ENCODE measurements at places on chromosomes 3 and 15.

DNA sequence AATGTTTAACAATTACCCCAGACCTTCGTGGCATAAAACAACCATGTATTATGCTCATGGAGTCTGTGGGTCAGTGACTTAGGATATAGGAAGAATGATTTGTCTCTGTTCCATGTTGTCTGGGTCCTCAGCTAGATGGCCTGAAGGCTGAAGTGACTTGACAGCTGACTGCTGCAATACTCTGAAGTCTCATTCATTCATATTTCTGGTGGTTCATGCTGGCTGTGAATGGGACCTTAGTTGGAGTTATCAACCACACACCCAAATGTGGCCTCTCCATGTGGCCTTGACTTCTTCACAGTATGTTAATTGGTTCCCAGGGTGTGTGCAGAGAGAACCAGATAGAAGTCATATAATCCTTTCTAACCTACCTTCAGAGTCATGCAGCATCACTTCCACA, 145.1 kb upstream of the BFSP2 start:
- no peak for DNase-seq

GRCh38 chr3:81033185-81033584, 728.3 kb downstream of the GBE1 start:
- no peak for DNase-seq

DNA sequence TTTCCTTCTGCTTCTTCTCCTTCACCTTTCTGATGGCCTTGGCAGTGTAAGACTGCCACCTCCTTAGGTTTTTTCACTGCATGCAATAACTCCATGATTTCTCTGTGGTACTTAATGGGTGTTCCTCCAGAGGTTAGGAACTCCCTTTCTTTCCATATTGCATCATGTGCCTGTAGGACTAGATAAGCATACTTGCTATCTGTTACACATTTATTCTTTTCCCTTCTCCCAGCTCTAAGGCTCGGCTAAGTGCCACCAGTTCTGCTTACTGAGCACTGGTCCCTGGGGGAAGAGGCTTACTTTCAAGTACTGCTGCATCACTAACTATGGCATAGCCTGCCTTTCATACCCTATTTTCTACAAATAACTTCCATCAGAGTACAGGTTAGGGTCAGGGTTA, 351.8 kb downstream of the OTOL1 start:
- DNase-seq = no peak

DNA sequence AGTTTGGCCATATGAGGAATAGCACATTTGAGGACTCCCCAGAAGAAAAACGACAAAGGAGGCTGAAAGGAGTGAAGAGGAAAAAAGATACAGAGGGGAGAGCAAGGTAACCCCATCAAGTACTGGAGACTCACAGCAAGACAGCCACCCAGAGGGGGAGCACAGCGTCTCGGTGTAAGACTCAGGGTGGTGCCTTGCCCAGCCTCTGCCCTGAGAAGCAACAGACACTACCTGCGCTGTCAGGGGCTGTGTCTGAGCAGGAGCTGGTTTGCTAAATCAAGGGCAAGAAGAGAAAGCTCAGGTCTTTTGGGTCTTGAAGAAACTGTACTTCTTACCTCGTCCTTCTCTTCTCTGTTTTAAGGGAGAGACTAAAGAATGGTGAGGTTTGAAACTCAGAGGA, 27.9 kb downstream of the FBXO45 start:
- DNase-seq = no peak

- DNase-seq = no peak
Observed at GRCh38 chr3:151357463-151357850, 27.1 kb downstream of the P2RY12 start.

- DNase-seq = no peak
Observed at GRCh38 chr3:185709251-185709955, 115.4 kb downstream of the IGF2BP2 start.

GRCh38 chr15:29670998-29671981, 151.0 kb downstream of the TJP1 start:
- DNase-seq = no peak

- no peak for DNase-seq
Observed at GRCh38 chr15:80967451-80967850, 22.2 kb downstream of the MESD start.

DNA sequence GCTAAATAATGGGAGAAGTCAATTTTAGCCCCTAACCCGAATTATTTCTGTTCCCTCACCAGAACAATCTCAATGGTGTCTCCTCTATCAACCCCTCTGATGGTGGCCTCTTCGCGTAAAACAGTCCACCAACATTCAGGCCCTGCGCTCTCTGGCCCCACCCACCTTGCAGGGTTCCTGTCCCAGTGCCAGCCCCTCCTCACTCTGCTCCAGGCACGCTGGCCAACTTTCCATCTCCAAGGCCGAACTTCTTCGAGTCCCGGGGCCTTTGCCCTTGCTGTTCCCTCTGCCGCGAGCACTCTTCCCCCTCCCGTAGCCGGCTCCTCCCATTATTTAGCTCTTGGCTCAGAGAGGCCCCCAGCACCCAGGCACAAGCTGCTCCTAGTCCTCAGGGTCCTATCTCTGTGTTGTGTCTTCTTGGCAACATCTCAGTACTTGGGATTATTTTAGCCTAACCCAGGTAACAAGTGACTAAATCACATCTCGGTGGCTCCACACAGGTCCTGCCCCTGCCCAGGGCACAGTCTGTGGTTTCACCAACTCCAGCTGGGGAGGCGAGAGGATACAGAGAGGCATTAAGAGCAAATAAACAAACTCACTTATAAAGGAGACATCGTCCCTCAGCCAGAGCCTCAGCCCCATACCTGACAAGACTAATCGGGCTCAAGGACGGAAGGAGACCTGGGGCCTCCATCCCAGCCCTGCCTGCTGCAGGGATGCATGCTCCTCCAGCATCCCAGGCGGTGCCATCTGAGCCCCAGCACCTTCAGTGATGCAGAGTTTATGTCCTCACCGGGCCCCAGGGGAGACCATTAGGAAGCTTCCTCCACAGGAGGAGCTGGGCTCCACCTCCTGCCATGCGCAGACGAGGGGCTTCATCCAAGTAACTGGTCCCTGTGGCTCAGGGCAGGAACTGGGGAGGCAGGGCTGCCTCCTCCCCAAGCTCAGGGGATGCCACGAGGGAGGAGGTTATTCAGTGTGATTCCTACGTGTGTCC, 19.7 kb upstream of the IQSEC1 start:
- no peak for DNase-seq

DNA sequence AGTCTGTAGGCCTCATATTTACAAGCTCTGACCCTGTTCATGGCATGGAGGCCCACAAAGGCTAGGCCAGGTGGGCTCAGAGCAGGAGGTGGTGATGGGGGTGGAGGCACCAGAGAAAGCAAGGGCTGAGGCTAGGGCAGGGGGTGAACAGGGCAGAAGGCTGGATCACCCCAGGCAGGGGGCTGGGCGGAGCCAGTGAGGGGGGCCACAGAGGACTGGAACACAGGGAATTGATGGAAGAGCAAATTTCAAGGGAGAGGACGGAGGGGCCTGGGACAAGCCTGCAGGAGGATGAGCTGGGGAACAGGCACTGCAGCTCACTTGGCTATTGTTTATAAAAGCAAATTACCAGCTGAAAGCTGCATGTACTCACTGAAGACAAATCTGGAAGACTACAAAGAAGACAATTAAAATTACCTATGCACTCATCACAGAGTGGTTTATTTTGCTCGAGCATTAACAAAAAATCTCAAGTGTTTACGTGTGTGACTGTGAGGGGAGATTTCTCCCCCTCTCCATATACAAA, 11.0 kb downstream of the TNFAIP8L3 start:
- no peak for DNase-seq

- DNase-seq = no peak
Observed at GRCh38 chr3:104947943-104948342, 418.8 kb upstream of the ALCAM start.

DNA sequence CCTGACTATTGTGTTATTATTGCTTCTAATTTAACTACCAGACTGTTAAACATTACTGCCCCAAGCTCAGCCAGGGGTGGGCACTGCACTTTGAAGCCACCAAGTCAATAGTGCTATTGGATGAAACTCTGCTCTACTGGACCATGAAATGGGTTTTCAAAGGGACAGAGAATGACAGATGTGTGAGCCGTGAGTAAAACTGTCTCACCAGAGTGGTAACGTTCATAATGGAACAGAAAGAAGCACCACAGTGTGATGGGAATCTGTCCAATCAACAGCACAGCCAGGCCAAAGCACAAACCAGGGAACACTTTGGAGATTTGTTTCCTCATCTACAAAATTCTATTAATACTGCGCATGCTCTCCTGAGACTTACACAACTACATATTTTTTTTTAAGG, 171.8 kb upstream of the LPP start:
- peak; percentile 84 for DNase-seq

GRCh38 chr3:181956122-181956521, 244.4 kb downstream of the SOX2 start:
- DNase-seq = peak; percentile 25

GRCh38 chr15:31337352-31338031, 10.9 kb downstream of the KLF13 start:
- DNase-seq = no peak

- DNase-seq = no peak
Observed at GRCh38 chr3:8279476-8279875, 222.1 kb upstream of the LMCD1 start.

DNA sequence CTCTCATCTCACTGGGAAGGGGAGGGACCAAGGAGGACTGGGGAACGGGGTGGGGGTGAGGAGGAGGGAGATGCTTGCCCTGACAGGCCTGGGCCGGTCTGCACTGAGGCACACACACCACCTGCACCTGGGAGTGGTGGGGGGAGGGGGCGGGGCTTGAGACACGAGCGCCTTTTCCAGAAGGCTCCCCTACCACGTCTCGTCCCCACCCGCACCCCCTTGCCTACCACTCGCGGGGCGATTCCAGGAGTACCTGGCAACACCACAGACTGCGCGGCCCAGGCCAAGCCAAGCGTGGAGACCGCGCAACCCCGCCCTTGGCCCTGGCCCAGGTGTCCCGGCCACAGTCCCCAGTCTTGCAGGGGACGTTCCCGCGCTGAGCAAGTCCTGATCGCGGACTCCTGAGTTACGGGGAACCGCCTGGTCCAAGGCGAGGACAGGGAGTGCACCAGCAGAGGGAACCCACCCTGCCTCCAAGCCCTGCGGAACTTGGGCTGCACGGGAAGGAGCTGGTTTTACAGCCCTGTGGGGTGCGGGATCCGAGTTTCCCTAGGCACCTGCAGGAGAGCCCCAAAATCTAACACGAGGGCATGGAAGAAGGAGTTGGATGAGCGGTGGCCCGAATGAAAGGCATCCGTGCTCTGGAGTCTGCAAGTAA, 68.1 kb upstream of the SH3GL3 start:
- no peak for DNase-seq

DNA sequence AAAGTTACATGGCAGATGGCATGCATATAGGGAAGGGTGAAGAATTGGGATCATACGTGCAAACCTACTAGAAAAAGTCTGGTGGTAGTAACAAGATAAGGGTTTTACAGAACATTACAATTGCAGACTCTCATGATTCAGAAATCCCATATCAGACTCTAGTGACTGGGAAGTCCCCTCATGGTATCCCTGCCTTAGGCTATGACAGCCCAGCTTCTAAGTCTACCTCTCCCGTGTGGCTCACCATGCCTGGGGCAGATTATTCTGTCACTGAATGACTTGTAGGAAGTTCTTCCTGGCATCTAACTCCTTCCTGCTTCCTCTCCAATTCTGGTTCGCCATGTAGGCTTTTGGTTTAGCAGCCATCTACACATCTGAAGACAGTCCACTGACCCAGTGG, 5.7 kb upstream of the SLC6A11 start:
- DNase-seq = no peak

- DNase-seq = no peak
Observed at GRCh38 chr3:128076483-128077201, 24.4 kb downstream of the SEC61A1 start.

GRCh38 chr3:94561094-94561493, 498.2 kb downstream of the NSUN3 start:
- no peak for DNase-seq

- DNase-seq = no peak
Observed at GRCh38 chr3:140199743-140200142, 264.8 kb downstream of the CLSTN2 start.

- no peak for DNase-seq
Observed at GRCh38 chr3:189883113-189883753, 237.5 kb downstream of the P3H2 start.

DNA sequence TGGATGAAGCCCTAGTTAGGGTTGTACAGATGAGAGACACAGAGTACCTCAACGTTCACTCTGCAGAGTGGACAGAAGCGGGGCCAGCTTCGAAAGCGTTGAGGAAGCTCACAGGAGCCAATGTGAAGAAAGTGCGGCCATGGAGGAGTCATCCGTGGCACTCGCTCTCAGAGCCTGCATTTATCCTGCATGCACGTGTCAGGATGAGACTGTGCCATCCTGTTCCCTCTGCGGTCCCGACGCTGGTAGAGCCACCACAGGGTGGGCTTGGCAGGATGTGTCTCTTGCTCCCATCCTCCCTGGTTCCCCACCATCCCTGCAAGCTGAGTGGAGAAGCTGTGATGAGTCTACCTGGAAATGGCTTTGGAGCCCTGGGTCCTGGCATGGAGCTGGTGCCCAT, 39.3 kb downstream of the KLHL25 start:
- no peak for DNase-seq

DNA sequence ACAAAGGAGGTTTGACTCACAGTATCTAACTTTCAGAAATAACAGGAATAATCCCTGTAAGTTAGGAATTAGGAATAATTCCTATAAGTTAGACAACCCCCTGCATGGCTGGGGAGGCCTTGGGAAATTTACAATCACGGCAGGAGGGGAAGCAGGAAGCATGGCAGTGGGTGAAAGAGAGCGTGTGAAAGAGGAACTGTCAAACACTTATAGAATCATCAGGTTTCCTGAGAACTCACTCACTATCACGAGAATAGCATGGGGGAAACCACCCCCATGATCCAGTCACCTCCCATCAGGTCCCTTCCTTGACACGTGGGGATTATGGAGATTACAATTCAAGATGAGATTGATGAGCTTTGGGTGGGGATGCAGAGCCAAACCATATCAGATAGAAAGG, 385.5 kb downstream of the IL20RB start:
- DNase-seq = no peak

GRCh38 chr3:181753391-181753790, 41.7 kb downstream of the SOX2 start:
- DNase-seq = no peak

DNA sequence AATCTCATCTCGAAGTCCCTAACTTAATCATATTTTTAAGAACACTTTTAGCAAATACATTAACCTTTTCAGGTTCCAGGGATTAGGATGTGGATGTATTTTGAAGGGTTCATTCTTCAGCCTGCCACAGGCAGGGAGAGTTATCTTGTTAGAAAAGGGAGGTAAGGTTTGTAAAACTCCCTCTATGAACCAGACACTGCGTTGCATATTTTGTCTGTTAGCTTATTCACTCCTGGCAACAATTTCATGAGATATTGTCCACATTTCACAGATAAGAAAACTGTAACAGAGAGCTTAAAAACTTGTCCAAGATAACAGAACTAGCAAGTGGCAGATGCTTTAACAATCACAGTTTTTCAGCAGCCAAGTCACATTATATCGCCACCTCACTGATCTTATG, 155.4 kb downstream of the DIPK2A start:
- no peak for DNase-seq

All from OCI-LY7 (cell line).